Activated CD4-positive, alpha-beta T cell treated with anti-CD3 and anti-CD28 coated beads, Interleukin-2, amount 50 U/mL, for 16 hours (primary cell): ENCODE measurements at places on chromosomes 16 and 17.

DNA sequence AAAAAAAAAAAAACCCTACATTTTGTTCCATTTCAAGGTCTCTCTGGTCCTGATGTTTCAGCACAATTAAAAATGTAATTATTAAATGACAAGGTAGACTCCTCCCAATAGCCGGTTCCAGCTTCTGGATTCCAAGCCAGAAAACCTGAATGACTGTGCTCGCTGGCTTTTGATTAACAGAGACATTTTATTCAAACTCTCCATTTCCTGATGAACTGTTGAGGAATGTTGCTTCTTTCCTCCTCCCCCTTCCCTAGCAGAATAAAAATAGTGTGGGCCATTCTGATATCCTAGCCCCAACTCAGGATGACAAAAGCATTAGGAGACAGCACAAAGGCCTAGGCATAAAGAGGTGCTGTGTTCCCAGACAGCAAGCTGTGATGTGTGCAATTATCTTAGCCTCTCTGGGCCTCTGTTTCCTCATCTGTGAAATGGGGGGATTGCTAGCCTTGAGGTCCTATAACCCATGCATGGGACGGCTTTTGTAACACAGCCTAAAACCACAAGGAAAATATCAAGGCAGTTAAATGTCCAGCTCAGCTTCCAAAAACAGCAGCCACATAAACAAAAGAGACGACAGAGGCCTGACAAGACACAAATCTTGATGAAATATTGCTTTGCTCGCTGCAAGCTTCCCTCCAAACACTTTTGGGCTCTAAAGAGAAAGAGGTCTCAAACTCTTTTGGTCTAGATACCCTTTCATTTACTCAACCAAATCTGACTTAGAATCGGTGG is 127.2 kb upstream of the RCVRN start:
- no peak for DNase-seq

DNA sequence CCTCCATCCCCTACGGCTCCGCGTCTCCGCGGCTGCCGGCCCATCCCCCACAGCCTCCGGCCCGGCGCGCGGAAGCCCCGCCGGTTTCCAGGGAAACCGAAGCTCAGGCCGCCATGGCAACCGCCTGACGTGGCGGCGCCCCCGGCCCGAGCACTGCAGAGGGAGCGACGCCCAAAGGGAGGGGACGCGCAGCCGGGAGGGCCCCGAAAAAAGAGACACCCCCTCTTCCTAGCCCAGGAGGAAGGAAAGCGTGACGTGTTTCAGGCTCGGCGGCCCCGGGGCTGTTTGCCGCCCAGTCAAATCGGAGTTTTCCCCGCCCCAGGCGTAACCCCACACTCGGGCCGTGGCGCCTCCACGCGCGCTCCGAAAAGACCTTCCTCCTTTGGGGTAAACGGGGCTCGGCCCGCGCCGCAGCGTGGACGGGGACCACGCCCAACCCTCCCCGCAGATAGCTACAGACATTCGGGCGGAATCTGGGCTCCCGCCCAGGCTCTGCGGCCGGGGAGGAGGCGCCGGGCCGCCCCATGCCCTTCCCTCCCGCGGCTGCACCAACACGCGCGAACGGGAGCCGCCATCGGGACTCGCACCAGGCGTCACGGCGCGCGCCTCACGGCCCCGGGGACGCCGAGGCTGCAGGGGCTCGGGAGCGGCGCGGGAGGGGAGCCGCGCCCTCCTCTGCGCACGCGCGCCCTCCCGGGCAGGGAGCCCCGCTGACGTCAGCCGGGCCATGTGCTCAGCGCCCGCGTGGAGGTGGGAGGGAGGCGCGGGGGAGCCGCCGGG is 7.5 kb downstream of the MNT start:
- DNase-seq, result peak; percentile 91

DNA sequence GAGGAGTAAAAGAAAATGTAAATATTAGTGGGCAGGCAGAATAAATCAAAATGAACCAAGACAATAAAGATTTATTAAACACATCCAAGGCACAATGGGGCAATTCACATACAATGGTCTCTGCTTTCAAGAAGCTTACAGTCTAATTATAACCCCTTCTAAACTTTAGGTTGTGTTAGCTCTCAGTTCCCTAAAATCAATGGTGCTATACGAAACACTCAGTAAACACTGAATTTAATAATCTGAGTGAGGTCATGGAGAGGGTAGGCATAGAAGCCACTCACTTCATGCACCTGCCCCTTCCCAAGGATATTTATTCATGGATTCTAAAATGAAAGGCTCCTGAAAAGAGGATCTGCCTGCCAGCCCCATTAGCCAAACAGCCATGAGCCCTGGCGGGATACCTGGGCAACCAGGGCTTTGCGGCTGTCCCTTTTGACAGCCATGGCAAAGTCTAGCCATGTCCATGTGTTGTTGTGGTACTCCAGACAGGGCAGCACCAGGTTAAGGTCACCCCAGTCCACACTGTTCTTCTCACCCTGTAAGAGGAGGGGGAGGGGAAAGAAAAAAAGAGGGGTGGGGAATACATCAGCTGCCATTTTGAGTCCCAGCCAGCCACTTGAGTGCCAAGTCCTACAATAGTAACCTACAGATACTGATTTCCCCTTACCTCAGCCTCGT is 1.4 kb upstream of the RSKR start:
- DNase-seq, result no peak

DNA sequence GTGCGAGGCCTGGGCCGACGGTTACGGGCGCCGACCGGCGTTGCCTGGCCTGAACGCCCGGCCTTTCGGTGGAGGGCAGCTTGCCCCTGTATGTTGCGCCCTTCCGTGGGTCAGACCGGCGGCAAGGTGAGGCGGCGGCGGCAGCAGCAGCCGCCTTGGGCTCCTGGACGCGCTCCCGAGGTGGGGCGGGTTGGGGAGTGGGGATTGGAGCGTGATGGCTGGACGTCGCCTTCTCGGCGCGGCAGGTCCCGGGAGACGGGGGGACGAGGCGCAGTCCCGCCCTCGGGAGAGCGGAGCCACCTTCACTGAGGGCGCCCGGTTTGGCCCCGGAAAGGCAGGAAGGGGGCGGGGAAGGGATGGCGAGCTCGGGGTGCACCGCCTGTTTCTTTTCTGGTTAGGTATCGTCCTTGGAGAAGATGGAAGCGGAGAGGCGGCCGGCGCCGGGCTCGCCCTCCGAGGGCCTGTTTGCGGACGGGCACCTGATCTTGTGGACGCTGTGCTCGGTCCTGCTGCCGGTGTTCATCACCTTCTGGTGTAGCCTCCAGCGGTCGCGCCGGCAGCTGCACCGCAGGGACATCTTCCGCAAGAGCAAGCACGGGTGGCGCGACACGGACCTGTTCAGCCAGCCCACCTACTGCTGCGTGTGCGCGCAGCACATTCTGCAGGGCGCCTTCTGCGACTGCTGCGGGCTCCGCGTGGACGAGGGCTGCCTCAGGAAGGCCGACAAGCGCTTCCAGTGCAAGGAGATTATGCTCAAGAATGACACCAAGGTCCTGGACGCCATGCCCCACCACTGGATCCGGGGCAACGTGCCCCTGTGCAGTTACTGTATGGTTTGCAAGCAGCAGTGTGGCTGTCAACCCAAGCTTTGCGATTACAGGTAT is 671 bp downstream of the DGKE start:
- DNase-seq, result peak; percentile 75

DNA sequence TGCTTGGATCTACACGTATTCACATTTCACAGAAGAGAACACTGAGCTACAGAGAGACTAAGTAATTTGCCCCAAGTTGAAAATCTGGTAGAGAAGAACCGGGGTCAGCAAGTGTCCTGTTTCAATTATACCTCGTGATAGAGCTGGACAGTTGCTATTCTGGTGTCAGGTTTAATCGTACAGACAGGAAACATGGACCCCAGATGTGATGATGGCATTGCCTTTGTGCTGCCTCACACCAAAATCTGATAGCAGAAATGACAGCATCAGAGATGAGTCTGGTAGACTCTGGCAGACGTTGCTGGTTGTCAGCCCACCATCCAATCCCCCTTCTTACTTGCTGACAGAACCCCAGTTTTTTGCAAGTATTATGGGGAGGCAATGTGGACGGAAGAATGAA is 112.1 kb upstream of the FOXF1 start:
- DNase-seq, result no peak

GRCh38 chr16:22787466-22788192 is 26.3 kb upstream of the HS3ST2 start:
- peak; percentile 18 for DNase-seq
